Activated T-helper 1 cell treated with Interleukin-2 at 50 U/mL for 16 hours (primary cell): ENCODE measurements at places on chromosomes 3 and 15.

- no peak for DNase-seq
Observed at GRCh38 chr3:102722317-102722716, 287.5 kb downstream of the ZPLD1 start.

DNA sequence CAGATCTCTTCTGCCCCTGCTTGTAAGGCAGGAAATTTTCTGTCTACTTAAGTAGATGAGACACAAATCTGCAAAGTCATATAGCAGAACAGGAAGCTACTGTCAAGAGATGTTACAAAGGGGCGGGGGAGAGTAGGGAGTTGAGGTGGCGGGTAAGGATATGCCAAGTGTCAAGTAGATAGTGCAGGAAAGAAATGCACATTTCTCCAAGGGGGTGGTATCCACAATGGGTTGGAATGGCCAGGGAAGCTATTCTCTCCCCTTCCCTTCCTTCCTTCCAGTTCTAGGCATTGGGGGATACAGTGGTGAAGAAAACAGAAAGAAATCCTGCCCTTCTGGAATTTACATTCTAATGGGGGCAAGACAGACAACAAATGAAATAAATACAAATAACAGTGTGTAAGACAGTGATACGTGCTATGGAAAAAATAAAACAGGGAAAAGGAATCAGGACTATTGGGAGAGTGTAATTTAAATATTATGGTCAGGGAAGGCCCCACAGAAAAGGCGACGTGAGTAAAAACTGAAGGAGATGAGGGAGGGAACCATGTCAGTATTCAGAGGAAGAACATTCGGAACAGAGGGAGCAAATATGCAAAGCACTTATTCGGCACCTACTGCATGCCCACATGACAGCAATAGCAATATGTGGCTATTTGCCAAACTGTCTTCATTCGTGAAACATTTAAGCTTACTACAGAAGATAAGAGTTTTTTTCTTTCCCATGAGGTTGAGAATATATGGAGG, 42.8 kb upstream of the RNU6-1 start:
- no peak for DNase-seq

- no peak for DNase-seq
Observed at GRCh38 chr3:65177960-65178376, 490.2 kb upstream of the ADAMTS9 start.

- no peak for DNase-seq
Observed at GRCh38 chr3:194158942-194159439, 23.0 kb downstream of the HES1 start.

- no peak for DNase-seq
Observed at GRCh38 chr3:8884630-8885290, 78.5 kb downstream of the RAD18 start.

- no peak for DNase-seq
Observed at GRCh38 chr3:119792270-119792669, 10.4 kb downstream of the NR1I2 start.

- DNase-seq = no peak
Observed at GRCh38 chr3:168034152-168034928, 61.4 kb downstream of the GOLIM4 start.

DNA sequence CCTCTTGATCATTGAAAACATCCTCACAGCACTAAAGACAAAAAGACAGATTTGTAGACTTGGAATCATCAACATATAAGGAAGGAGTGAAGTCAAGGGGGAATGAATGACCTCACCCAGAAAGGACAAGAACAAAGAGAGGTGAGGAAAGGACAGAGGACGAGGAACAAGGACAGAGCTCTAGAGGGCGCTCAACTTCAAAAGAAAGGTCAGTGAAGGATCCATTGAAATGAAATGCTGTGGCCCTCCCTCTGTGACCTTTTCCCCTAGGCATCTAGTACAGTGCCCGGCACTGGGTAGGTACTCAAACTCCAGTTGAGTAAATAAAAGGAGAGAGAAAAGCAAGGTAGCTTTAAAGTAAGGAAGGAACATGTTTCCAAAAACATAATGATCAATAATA, 2.6 kb downstream of the ATP8B4 start:
- DNase-seq = no peak

- DNase-seq = no peak
Observed at GRCh38 chr3:149055575-149055974, 30.8 kb downstream of the HLTF start.

- no peak for DNase-seq
Observed at GRCh38 chr3:81308306-81308705, 453.1 kb downstream of the GBE1 start.

GRCh38 chr3:135081856-135082434, 286.9 kb downstream of the EPHB1 start:
- no peak for DNase-seq

- no peak for DNase-seq
Observed at GRCh38 chr3:60588806-60589205, 662.4 kb downstream of the FHIT start.

GRCh38 chr3:177620073-177620472, 422.8 kb upstream of the TBL1XR1 start:
- DNase-seq = no peak

DNA sequence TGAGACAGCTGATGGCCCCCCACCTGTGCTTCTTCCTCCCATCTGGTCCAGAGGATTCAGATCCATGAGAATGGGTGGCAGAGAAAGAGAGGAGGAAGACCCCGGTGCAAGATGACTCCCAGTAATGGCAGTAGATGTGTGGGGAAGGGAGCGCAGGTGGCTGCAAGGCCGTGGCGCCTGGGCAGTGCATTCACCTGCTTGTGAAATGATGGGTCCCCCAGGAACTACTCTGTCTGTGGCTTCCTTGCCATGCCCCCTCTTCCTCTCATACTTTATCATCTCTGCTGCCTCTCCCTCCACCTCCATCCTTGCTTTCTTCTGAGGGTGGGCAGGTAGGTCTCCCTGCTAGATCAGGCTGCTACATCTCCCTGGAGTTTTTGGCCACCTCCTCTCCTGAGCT, 23.3 kb downstream of the ZNF710 start:
- DNase-seq = no peak

DNA sequence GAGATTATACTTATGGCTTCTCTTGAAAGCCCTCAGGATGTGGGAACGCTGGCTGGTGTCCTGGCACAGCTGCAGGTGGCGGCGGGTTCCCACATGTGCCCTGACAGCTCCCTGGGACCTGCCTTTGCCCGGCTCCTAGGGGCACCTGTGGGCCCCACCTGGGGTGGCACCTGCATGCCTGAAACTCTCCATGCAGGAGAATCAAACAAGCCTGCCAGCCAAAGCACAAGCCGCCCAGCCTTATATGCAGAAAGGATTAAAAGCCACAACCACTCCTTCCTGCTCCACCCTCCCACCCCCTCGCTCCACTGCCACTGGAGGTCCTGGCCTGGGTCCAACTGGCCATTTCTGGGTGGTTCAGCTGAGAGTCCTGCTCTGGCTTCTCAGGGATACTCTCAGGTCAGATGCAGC, 18.1 kb downstream of the TRPM1 start:
- DNase-seq = no peak

DNA sequence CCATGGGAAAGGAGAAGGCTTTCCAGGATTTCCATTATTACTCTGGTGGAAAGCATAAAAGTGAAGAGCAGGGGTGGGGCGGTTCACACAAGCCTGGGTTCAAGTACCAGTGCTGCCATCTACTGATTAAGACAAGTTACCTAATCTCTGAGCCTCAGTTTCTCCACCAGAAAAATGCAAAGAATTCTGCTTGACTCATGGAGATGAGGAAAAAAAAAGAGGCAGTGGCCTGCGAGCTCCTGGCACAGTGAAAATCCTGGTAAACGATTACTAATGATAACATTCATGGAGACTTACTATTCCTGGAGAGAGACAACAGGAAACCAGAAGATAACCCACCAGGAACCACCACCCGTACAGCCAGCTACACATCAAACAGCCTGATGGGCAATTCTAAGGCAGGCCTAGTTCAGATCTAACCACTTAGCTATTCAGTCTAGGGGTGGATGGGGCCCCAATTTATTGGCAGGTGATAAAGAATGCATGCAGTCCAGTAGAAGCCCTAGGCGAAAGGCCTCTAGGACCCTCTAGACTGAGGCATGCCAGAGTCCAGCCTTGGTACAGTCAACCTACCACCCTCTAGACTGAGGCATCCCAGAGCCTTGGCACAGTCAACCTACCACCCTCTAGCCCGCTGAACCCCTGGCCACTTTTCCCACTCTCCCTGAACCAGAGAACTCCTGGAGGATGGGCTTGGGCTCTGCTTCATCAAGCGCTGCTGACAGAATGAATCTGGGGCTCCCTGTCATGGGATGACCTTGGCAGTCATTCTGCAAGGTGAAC, 2.5 kb downstream of the AMOTL2 start:
- no peak for DNase-seq

DNA sequence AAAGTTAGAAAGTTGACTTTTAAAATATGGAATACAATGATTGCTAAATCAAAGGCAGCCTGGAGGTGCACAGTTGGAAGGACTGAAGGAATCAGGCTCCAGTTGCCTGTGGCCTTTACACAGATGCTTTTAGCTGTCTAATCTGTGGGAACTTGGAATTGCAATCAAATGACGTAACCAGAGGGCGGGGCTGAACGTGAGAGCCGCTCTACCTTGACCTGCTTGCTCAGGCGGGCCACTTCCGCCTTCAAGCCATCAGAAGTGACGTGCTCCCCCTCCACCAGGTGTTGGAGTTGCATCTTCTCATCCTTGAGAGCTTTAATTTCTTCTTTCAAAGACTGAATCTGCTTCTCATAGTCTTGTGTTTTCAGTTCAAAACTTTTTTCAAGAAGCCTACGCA, 37.7 kb upstream of the GNB5 start:
- no peak for DNase-seq

GRCh38 chr3:119456469-119456868, 6.9 kb downstream of the TMEM39A start:
- DNase-seq = no peak

GRCh38 chr3:147945968-147946519, 536.9 kb downstream of the ZIC1 start:
- no peak for DNase-seq

DNA sequence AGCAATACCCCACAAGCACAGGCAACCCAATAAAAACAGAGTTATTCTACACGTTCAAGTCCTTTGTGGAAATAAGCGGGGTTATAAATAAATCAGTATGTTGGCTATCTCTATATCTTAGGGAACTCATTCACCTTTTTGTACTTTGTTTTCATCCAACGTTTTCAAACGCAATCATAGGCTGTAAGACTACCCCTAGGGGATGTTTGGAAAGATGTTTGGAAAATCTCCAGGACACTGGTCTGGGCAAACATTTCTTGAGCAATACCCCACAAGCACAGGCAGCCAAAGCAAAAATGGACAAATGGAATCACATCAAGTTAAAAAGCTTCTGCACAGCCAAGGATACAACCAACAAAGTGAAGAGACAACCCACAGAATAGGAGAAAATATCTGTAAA, 70.1 kb downstream of the CLDN11 start:
- no peak for DNase-seq

DNA sequence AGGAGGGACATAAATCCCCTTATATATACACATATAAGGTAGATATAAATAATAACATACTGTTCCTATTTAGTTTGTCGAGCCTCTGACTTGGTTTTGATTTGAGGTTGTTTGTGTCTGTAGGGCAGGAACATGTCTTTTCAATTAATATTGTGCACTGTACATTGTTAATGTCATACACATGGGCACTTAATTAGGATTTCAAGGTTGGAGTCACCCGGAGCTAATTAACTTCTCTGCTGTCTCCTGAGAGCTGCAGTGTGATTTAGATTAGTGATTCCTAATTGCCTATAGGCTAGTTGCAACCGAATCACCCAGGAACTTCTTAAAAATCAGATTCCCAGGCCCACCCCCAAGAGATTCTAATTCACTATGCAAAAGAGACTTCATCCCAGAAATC, 50.4 kb upstream of the FILIP1L start:
- no peak for DNase-seq

DNA sequence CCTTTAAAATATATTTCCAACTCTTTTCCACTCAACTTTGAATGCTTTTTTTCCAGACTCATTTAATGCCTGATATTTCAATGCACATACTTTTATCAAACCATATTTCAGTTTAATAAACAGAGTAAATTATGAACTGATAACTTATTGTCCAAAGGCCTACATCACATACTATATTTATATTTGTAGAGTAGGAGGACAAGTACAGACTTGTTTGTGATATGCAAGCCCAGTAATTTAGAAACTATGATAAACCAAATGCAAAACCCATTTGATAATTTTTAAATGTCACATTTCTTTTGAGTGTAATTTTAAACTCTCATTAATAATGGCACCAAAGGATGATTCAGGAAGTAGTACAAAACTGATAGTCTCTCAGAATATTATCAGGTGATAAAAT, 3.3 kb downstream of the RFX7 start:
- DNase-seq = no peak

- DNase-seq = no peak
Observed at GRCh38 chr3:76040946-76041345, 255.6 kb upstream of the ZNF717 start.

DNA sequence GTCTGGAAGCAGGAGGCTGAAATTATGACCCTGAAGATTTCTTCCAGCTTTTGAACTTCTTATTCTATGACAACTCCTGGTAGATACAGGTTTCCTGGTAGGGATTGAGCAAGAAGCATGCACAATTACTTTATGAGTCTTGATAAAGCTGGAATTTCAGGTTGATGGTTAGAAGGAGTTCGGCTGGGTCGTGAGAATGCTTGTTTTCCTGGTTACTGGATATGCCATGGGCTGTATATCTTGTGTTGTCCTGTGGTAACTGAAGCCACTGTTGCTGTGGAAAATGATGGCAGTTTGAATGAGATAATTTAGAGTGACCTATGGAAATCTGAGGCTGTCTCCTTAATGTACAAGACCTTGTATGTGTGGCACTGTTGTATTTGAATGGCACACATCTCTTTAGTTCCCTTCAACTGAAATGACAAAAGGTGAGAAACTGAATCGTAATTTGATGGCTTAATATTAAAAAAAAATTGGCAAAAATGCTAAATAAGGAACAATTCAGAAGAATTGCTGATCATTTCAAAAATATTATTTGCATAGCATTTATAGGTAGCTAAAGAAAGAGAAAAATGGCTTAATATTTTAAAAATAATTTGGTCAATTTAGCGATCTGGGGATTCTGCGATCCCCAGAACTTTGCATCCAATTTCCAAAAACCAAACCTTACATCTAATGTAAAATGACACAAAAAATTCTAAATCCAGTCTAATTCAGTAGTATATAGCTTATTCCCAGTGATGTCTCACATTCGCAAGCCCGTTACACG, 1.1 kb upstream of the UBE2E1 start:
- DNase-seq = no peak

GRCh38 chr3:38843898-38844297, 27.9 kb upstream of the SCN10A start:
- DNase-seq = no peak

DNA sequence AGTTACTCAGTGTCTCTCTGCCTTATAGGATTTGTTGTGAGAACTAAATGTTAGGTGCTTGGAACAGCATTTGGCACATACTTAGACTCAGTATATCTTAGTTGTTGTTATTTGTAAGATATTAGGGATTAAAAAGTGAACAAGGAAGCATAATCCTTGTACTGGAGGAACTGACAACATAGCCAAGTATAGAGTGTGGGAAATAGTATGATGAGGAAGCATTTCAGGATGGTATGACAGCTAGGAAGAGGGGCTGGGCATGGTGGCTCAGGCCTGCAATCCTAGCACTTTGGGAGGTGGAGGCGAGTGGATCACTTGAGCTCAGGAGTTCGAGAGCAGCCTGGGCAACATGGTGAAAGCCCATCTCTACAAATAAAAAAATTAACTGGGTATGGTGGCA, 16.6 kb upstream of the GCNT3 start:
- no peak for DNase-seq
